ENCODE measurements at places on chromosomes 5 and 9.
A peak's percentile ranks its signal among the peaks of the same experiment; 100 is the strongest.

- no peak for DNase-seq
Observed at GRCh38 chr9:13896922-13897835, 416.8 kb downstream of the NFIB start.

DNA sequence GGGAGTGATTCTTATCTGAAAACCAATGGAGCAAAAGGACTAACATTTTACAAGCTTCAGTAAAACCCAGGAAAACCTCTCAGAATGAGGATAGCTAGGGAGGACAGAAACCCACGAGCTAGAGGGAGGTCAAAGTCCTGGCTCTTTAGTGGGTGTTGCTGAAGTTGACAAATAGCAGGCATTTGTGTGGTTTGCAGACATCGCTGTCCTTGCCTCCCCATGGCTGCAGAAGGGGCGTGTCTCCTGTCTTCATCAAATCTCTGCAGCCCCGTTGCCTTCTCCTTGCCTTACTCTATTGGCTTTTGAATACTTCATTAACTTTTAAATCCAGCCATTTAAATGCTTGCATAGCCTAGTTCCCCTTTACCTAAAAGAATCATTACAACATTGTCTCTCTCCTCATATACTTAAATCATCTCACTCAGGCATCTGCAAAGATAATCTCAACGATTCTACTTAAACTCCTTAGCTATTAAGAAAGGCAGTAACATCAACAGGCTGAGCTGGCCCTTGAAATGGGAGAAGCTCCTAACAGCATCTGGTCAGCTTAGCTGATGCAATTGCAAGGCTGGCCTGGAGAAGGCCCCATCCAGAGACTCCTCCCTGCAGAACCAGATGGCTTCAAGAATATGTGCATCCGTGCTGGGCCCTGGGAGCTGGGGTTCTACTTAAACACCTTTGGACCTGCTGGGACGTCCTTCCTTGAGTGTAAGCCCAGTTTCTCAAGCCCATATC is 152.8 kb upstream of the TAS2R1 start:
- DNase-seq: peak; percentile 16

DNA sequence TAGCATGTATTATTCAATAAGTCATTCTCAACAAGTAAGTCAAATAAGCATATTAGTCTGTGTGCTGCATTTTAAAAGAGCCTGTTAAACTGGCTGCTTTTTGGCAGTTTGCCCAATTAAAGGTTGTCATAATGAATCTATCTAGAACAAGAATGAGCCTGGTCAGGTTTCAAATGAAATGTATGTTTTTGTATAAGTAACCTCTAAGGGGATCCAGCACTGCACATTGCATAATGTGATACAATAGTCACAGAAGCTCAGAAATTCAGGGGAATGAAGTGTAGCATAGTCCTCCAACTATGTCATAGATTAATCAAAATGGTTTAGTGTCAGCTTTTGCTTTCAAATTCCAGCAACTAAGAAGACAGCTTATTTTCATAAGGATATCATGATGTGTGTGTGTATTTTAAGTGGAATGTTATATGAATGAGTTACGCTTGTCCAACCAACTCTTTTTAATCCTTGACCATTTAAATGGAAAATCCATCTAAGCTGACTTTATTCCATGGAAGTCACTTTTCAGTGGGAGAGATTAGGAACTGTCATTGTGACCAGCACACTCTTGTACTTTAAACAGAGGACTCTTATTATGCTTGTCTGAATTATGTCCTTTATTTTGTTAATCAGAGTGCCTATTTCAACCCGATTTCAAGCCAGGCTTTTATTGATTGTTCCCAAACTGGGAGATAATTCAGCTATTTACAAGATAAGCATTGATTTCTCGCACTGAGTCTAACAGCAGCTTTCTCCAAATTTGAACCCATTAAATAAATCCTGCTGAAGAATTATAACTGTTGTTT is 283.9 kb upstream of the ADAMTSL1 start:
- no peak for DNase-seq

DNA sequence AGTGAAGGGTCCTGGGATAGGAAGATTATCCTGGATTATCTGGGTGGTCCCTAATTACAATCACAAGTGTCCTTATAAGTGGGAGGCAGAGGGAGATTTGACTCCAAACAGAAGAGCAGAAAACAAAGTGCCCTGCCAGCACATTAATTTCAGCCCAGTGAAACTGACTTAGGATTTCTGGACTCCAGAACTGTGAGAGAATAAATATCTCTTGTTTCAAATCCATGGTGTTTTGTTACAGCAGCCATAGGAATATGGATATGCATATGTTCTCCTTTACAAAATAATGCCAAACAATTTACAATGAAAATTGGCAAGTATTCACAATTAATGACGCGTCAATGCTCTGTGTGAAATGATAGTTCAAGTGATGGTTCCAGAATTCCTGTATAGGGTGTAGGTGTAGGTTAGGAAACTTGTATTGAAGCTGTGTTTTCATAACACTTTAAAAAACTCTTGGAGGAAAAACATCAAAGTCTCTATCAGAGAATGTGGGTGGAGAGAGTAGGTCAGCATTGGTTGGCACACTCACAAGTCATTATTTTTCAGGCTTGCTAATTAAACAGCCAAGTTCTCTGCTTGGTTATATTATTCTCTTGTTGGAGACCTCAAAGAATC is 19.9 kb upstream of the PLPP1 start:
- no peak for DNase-seq

- no peak for DNase-seq
Observed at GRCh38 chr5:77409870-77410621, 82.1 kb downstream of the WDR41 start.

DNA sequence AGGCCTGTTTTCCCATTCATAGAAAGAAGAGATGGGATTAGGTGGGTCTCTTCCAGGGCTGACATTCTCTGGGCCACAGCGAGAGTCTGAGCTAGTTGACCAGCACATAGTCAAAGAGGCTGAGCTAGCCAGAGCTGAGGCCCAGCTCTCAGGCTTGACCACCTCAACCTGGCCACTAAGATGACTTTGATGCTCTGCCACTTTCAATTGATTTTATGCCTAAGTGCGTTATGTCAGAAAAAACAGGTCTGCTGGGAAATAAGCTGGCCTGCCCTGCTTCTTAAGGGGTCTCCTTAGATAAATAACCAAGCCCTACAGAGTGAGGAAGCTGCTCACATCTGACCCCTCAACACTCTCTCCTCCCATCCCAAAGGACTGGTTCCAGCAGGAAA is 20.0 kb upstream of the RAB14 start:
- no peak for DNase-seq

DNA sequence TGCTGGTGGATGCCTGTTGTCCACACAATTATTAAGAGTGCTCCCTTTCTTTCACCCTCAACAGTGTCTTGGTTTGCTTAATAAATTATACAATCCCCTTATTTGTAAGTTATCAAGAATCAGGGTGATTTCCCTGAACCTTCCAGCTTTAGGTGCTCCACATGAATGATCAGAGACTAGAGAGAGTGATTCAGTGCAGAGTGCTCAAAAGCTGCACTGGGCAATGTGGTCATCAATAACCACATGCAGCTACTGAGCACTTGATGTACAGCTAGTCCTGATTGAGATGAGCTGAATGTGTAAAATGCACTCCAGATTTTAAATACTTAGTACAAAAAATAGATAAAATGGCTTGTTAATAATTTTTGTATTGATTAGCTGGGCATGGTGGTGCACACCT is 76.8 kb upstream of the TRIO start:
- DNase-seq: no peak

- DNase-seq: no peak
Observed at GRCh38 chr5:83029912-83030311, 47.3 kb downstream of the TMEM167A start.

GRCh38 chr5:41891066-41891707 is 13.0 kb upstream of the RIMOC1 start:
- peak; percentile 31 for DNase-seq

DNA sequence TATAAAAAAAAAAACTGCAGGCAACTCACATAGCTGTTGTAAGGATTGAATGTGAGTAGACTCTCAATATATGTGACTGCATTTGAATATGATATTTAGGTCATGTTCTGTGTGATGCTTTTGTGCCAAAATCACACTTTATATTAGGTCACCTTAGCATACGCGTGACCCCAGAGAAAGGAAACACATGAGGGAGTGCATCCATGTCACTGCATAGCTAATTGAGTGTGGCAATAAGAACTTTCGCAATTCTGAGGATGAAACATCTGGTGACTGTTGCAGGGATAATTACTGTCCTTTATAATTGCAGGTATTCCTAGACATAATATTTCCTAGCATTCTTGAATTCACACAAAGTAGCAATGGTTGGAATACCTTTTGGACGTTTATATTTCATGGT is 459.5 kb upstream of the KLF4 start:
- DNase-seq: no peak

GRCh38 chr9:122168356-122168755 is 8.6 kb downstream of the MORN5 start:
- no peak for DNase-seq

GRCh38 chr9:136186386-136186785 is 18.5 kb downstream of the LHX3 start:
- DNase-seq: no peak

DNA sequence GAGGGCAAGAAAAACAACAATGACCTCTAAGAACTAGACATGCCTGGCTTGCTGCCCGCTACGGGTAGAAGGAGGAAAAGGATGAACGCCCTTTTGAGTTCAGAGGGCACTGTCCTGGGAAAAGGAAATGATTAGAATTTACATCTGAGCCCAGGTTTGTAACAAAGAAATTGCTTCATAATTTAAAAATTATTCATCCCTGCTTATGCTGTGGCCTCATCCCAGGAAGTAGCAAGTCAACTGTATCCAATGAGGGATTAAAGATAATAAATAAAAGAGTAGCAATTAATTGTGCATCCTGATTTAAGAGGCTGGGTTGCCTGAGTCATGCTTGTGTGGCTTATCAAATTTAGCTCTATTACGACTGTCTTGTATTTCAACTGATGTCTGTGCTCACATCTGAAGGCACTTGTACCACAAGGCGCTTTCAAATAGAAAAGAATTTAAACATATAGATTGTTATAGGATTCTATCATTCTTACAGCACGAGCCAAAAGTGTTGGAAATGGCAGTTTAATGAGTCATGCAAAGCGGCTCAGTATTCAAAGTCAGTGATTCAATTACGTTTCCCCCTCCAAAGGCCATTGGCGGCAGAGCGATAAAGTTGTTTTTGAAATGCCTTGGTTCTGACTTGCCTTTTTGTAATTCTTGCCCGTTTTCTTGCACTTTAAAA is 40.0 kb upstream of the DMRT1 start:
- peak; percentile 6 for DNase-seq

- no peak for DNase-seq
Observed at GRCh38 chr9:137156567-137157375, 13.1 kb downstream of the LRRC26 start.

DNA sequence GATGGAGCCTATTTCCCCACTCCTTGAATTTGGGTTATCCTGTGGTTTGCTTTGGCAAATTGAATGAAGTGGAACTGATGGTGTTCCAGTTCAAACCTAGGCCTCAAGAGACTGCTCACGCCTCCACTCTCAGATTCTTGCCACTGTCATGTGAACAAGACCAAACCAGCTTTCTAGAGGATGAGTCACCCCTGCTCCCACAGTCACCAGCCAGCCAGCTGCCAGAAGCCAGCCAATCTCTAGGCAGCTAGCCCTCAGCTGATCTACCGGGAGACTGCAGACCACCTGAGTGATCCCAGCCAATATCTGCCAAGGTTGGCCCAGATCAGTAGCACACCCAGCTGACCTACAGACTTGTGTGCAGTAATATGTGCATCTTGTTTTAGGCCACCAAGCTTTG is 300.6 kb downstream of the TMEM38B start:
- no peak for DNase-seq

DNA sequence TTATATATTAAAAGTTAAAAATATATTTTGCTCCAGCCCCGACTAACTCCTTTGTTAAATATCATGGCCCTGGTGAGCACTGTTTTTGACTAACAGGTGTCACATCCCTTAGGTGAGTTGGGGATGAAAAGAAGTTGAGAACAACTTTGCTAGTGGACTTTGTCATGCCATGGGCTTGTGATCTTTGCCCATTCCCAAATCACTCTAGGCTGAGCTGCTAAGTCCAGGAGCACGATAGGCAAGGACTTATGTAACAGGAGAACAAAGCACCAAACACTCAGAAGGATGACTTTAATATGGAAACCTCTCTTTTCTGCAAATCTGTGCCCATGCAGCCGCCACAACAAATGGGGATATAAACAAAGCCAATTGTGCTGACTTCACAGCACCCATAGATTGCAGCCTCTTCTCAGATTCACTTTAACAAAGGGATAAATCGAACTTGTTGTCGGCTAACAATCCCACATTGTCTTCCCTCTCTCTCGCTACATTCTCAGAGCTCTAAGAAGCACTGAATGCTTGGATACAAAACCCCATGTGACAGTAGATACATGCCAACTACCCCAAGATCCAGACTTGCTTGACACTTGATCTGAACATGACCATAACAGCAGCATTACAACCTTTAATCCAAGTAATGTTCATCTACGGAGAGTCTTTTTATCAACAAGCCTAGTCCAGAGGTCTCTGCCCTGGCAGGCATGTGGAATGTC is 86.8 kb upstream of the CD180 start:
- no peak for DNase-seq

GRCh38 chr9:136803551-136804508 is 3.9 kb upstream of the RABL6 start:
- no peak for DNase-seq

GRCh38 chr5:39164529-39165402 is 54.6 kb downstream of the FYB1 start:
- peak; percentile 10 for DNase-seq

GRCh38 chr5:80399526-80400239 is 8.2 kb upstream of the ZFYVE16 start:
- no peak for DNase-seq

DNA sequence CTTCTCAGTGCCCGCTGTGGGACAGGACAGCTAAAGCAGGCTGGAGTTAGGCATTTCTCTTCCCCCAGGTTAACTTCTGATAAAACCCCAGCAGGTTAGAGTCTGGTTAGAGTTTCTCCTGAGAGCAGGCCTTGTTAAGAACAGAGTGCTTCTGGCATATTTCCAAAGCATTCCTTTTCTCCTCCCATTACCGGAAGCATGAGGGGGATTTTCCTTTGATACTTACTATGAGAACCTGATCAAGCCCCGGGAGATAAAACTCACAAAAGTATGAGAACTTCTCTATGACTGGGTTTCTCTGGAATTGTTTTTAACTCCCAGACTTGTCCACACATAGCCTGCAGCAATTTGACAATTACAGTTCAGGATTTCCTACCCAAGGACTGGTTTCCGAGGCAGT is 77.4 kb upstream of the MAST4 start:
- no peak for DNase-seq

DNA sequence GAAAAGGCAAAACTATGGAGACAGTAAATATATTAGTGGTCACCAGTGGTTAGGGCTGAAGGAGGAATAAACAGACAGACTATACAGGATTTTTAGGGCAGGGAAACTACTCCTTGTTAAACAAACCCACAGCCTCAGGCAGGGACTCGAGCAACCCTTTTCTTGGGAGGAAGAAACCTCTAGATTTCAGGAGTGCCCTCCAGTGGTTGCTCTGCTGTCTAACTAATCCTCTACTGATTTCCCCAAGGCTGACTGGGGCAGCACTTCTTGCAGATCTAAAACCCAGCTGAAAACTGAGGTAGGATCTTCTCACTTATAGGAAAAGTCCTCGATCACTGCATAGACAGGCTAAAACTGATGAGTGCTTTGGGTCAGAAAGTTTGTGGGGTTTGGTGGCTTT is 176.8 kb downstream of the ISOC1 start:
- DNase-seq: no peak

GRCh38 chr5:10509575-10509974 is 54.3 kb upstream of the ANKRD33B start:
- no peak for DNase-seq
